Fibroblast of skin of left biceps (primary cell): ENCODE measurements at places on chromosomes 16 and 17.

DNA sequence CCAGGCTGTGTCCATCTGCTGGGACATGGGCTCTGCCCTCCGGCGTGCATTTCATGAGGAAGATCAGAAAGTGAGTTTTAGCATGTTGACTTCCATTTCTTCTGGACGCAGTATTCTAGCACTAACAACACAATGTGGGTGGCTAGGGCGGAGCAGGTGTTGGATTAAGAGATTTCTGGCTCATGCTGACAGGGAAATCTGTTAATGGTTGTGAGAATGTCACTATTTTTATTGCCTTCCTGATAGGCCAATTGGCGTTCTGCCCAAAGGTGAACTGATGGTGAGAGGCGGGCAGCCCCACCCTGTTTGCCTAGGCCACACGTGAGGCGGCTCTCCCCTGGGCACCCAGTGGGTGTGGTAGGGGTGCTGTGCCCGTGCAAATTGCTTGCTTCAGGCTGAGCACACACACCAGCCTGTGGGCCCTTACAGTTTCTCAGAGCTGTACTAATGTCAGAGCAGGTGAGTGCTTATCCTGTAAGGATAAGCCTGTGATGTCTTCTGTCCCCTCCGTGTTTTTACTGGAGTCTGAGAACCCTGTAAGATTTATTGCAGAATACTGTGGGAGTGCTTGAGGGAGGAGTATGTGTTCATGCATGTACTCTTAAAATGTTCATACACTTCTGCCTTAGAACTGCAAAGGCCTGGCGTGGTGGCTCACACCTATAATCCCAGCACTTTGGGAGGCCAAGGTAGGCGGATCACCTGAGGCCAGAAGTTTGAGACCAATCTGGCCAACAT is 30.9 kb downstream of the PGS1 start:
- no peak for DNase-seq

GRCh38 chr16:89924297-89924924 is 1.3 kb downstream of the TUBB3 start:
- no peak for DNase-seq

- DNase-seq = peak; percentile 61
Measured at GRCh38 chr16:86751076-86752030, 173.0 kb downstream of the FOXL1 start.

- DNase-seq = no peak
Measured at GRCh38 chr17:48060249-48060648, 12.1 kb downstream of the NFE2L1 start.

- peak; percentile 43 for DNase-seq
Measured at GRCh38 chr17:27502526-27503324, 46.5 kb downstream of the KSR1 start.

DNA sequence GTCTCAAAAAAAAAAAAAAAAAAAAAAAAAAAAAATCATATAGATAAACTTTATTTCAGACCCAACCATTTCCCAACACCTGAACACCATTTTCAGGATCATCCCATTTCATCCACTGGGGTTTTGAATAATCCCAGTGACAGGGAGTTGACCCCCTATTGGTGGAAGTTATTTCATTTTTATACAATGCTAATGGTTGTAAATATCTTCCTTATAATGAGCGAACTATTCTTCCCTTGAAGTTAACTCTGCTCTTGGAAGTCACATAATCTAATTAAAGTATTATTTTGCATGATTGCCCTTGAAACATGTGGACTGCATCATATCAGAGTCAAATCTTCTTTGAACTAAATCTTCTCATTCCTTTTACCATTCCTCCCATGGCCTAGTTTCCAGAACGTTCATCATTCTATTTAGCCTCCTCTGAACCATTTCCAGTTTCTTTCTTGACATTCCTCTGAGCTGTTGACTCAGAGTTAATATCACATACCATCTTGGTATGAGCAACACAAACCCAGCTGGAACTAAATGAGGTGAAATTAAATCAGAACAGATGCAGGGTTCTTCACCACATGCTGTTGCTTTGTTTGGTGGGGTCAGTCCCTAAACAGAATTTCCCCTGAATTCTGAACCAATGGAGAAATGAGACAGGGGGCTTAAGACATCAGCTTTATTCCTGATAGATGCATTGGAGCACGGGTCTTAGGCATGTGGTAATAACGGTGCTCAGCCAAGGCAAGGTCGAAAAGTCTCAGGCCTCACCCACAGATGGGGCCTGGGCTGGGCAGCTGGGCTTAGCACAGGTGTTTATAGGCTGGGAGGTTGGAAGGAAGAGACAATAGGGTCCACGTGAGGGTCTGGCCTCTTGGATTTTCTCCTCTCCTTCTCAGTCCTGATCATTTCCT is 8.9 kb downstream of the HSD17B2 start:
- peak; percentile 85 for DNase-seq
